Fibroblast of skin of left quadriceps (primary cell): ENCODE measurements at places on chromosomes 2 and 18.

- no peak for DNase-seq
These were observed 178.0 kb downstream of the DLGAP1 start for GRCh38 chr18:4276953-4277585.

- DNase-seq, result peak; percentile 38
These were observed 38.6 kb upstream of the NOTO start for GRCh38 chr2:73163483-73164367.

DNA sequence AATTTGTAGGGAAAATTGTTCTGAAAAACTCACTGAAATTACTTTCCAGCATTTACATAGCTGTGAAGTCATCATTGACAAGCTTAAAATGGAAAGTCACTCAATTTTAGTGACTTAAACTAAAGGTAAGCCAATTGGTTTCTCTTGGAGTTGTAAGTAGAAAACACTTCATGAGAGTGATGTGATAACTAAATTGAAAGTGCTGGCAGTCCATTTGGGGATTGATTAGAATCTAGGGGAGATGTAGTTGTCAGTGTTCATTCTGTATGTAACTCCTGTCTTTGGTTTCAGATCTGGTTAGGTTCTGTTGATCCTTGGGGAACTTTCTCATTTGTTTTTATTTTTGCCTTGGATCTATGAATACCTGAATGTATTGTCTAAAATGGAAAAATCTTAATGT lies 53.8 kb downstream of the COX7A2L start:
- no peak for DNase-seq

GRCh38 chr2:74824679-74825078 lies 9.2 kb upstream of the HK2 start:
- DNase-seq, result no peak

- DNase-seq, result no peak
These were observed 99.0 kb downstream of the CPO start for GRCh38 chr2:207038299-207038698.

GRCh38 chr2:46294176-46294836 lies 2.9 kb upstream of the EPAS1 start:
- no peak for DNase-seq

DNA sequence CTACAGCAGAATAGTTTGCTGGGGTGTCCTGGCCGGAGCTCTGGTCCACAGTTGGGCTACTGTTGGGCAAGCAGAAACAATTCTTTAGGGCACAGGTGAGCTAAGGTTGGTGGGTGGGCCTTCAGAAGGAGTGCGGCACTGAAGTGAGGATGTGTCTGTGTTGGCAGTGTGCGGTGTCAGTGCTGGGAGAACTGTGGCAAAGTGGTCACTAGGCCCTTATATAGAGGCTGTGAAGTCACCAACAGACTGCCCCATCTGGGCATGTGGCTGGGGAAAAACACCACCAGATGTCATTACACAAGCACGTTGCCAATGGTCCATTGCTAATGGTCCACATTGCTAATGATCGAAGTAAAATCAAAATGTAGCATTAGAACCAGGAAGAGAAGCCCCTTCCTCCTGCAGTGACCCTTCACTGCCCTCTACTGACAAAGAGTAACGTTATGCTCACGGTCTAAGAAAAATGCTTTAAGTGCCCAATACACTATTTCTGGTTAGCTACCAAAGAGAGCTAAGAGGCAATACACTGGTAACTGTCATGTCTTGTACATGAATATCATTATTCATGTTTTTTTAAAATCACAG lies 21.3 kb downstream of the SCN1A start:
- no peak for DNase-seq

- no peak for DNase-seq
These were observed 137.9 kb downstream of the DOCK10 start for GRCh38 chr2:224904381-224904780.

DNA sequence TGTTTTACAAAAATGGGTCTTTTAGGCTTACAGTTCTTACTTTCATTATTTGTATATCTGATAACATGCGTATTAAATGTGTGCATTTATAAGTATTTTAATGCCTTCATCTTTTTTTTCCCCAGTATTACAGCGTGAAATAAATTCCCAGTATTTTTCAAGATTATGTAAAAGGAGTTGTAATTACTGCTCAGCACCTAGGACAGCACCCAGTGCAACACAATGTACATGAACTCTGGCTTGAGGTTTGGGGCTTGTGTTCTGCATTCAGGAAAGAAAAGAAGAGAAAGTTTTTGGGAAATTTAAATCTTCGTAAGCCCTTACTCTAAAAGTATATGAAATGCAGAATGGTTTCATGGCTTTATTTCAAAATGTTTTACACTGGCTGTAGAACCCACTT lies 16.7 kb downstream of the ZNF638 start:
- DNase-seq, result no peak

DNA sequence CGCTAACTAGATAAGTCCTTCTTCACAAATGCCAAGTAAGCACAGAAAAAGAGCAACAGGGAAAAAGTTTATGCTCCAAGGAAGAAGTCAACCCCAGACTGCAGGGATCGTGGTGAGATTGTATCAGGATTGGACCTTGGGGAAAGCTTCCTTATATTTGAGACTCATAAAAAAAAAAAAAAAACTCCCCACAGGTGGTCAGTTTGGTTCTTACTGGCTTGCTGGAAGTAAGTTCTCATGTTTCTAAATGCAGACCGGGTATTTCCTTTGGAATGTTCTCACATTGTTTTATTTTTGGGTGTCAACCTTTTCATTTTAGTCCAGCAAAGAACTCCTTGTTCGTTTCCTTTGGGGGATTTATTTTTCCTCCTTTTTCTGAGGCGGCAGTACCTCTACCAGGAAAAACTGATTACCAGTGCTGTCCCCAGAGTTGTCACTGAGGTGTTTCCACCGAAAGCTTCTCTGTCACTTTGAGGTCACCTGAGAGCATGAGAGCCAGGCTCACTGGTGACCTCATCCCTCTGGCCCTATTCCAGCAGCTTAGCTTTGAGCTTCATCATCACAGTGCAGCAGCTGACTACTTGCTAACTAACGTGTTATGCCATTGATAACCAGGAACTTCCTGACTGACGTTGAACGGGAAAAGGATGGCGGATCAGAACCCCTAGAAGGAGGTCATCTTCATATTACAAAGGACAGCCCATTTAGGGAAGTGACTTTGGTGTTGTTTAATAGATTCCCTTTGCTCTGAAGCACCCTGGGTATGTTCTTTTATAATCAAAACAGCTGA lies 16.8 kb upstream of the ATP8B1 start:
- no peak for DNase-seq

DNA sequence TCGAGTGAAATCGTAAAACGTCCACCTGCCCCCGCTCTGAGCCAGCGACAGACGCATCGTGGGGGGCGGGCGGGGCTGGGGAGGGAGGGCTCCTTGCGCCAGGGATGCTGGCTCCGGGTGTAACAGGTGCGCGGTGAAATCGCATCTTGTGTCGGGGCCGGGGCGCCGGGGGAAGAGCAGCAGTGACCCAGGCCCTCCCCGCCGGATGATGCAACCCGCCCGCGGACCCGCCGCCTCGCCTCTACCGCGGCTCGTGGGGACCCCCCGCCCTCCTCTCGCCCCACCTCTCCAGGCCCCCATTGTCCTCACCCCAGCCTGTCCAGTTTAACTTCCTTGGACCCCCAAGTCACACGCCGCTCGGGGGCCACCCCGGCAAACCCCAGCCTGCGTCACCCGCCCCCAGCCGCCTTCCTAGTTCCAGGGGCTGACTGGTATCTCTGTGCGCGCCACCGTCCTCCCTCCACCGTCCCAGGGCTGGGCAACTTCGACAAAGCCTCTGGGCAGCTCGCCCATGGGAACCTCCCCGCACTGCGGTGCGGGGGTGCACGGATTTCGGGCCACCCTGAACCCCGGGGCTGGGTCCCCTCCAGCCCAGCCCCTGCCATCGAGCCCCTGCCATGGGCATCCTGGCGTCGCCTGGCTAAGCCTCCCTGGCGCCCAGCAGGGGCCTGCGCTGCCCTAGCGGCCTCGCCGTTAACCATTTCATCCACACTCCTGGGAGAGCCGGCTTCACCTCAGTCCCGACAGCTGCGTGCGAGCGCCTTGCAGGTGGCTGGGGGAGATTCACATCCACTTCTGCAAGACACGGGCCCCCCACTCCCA lies 799 bp upstream of the KIF1A start:
- no peak for DNase-seq

- DNase-seq, result no peak
These were observed 762.0 kb upstream of the POU3F3 start for GRCh38 chr2:104091894-104092293.

GRCh38 chr2:207315131-207315530 lies 149.4 kb upstream of the KLF7 start:
- DNase-seq, result no peak

GRCh38 chr18:50099725-50100407 lies 95.1 kb downstream of the MYO5B start:
- DNase-seq, result peak; percentile 42

- DNase-seq, result no peak
These were observed 40.4 kb upstream of the RASGRP3 start for GRCh38 chr2:33436083-33436482.

DNA sequence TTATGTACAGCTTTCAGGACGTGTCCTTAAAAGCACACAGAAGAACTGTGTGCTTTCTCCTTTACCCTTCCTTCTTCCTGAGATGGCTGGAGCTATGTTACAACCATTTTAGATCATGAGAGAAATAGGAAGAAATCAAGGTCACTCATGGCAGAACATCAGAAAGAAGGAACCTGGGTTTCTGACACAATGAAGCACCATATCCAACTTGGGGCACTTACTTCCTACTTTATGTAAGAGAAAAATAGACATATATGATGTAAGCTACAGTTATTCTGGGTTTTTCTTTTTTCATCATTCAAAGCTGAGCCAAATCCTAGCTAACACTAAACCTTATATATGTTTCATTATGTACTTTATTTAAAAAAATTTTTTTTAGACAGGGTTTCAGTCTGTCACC lies 79.5 kb downstream of the FAM161A start:
- DNase-seq, result no peak

- DNase-seq, result no peak
These were observed 280.6 kb downstream of the MYT1L start for GRCh38 chr2:2050446-2050845.

- DNase-seq, result no peak
These were observed 6.5 kb downstream of the WIPF1 start for GRCh38 chr2:174590928-174591648.

DNA sequence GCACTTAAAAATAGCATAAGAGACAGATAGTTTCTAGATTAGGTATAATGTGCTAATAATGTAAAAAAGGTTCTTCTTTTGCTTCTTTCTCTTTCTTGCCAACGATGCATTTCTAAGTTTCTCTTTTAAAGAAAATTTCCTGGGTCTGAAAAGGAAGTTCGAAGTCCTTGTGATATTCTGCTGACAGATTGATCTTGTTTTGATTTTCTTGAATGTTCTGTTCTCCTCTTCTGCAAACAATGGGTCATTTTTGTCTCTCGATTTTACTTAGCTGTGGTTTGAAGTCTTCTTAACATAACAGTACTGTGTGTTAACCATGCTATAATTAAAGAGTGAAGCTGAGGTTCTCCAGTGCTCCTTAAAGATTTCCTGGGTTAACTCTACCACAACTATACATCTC lies 61.1 kb upstream of the ACYP2 start:
- DNase-seq, result no peak

DNA sequence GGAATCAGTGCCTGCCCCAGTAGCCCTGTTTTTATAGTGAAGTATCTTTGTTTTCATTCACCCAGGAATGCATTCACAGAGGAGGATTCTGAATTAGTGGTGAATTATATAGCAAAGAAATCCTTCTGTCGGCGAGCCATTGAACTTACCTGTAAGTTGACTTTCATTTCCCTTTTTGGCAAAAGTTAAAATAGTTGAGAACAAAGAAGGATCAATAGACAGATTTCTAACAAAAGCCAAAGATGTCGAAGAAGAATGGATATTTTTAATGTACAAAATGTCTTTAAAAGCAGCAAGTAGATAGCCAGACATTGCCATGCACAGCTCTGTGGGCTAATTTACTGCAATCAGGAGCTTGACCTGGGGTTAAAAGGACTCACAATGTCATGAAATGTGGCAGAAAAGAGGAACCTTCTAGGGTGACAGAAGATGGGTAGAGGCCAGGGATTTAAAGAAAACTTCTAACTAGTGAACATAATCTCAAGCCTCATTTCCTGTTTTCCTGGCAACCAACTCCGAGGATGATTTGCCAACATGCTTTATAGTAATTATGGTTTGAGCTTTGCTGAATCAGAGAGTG lies 53.8 kb upstream of the TMEM87B start:
- no peak for DNase-seq

- DNase-seq, result no peak
These were observed 1204.5 kb upstream of the SLC39A10 start for GRCh38 chr2:194452504-194452903.

- no peak for DNase-seq
These were observed 1062.7 kb downstream of the DSC3 start for GRCh38 chr18:29979881-29980280.

GRCh38 chr2:164150604-164151003 lies 414.8 kb upstream of the FIGN start:
- DNase-seq, result no peak

DNA sequence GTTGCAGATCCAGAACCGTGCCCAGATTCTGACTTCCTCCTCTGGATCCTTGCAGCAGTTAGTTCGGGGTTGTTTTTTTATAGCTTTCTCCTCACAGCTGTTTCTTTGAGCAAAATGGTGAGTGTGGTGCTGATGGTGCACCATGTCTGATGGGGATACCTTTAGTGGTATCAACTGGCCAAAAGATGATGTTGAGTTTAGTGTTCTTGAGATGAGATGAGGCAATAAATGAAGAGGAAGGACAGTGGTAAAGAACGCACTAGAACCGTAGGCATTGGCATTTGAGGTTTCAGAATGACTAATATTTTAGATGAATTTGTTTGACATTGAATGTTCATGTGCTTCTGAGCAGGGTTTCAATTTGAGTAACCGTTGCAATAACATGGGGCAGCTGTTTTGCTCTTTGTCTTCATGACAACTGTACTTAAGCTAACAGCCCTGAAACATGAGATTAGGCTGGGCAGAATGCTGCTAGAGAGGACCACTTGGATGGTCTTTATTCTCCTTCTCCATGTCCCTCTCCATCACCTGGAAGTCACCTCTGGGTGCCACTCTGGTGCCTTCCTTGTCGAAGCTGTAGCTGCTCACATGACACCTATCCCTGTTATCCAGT lies 3.9 kb downstream of the CTLA4 start:
- DNase-seq, result no peak

- no peak for DNase-seq
These were observed 28.8 kb upstream of the GPR55 start for GRCh38 chr2:230953845-230954244.

DNA sequence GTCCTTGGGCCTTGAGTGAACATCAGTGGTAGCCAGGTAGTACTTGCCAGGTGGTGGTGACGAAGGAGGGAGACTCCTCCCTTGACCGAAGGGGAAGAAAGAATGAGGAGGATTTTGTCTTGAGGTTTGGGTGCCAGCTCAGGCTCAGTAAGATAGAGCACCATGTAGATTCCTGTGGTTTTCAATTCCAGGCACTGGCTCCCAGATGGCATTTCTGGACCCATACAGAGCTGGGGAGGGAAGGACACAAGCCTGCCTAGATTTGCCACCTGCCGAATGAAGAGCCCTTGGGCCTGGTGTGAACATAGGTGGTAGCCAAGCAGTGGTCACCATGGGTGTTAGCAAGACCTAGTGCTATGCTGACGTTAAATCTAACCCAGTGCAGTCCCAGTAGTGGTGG lies 108.8 kb upstream of the UBE2E3 start:
- no peak for DNase-seq

GRCh38 chr2:71157124-71157793 lies 26.8 kb downstream of the MPHOSPH10 start:
- DNase-seq, result no peak

- peak; percentile 73 for DNase-seq
These were observed 68.8 kb upstream of the SPTBN1 start for GRCh38 chr2:54387059-54387991.

- DNase-seq, result no peak
These were observed 722.5 kb downstream of the SOCS6 start for GRCh38 chr18:71011389-71011788.
